ENCODE measurements at places on chromosomes 12 and 14.

GRCh38 chr14:68446243-68447040 is 346.4 kb downstream of the ZFP36L1 start:
- no peak for DNase-seq

DNA sequence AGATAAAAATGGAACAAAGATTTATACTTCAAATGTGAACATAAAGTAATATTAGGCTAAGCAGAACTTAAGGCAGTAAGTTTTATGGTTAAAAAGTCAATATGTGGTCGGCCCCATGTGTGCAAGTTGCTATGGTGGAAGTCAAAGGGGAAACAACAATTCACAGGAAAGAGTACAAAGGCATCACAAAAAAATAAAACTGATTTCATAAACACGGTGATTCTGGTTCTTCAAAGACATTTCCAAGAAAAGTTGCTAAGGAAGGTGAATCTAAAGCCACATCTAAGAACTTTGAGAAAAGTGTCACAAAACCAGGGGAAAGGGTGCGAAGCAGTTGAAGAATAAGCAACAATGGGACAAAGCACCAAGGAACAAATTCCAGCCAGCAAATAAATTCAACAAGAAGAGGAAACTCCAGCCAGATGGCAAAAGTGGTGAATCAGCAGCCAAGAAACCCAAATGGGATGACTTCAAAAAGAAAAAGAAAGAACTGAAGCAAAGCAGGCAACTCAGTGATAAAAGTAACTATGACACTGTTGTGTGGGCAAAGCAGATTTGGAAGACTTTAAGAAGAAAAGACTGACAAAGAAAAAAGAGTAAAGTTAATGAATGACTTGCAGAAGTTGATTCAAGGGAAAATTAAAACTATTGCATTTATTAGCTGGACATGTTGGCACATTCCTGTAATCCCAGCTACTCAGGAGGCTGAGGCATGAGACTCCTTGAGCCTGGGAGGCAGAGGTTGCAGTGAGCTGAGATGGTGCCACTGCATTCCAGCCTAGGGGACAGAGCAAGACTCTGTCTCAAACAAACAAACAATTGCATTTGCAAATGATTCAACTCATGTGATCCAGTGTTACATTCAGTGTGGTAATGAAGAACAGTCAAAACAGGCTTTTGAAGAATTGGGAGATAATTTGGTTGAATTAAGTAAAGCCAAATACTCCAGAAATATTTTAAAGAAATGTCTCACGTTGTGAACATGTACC is 19.5 kb downstream of the PTGDR start:
- no peak for DNase-seq

- peak; percentile 66 for DNase-seq
These were observed 34.1 kb upstream of the FAM181A start for GRCh38 chr14:93892923-93893558.

GRCh38 chr12:21983095-21983494 is 41.9 kb upstream of the ABCC9 start:
- DNase-seq = no peak

DNA sequence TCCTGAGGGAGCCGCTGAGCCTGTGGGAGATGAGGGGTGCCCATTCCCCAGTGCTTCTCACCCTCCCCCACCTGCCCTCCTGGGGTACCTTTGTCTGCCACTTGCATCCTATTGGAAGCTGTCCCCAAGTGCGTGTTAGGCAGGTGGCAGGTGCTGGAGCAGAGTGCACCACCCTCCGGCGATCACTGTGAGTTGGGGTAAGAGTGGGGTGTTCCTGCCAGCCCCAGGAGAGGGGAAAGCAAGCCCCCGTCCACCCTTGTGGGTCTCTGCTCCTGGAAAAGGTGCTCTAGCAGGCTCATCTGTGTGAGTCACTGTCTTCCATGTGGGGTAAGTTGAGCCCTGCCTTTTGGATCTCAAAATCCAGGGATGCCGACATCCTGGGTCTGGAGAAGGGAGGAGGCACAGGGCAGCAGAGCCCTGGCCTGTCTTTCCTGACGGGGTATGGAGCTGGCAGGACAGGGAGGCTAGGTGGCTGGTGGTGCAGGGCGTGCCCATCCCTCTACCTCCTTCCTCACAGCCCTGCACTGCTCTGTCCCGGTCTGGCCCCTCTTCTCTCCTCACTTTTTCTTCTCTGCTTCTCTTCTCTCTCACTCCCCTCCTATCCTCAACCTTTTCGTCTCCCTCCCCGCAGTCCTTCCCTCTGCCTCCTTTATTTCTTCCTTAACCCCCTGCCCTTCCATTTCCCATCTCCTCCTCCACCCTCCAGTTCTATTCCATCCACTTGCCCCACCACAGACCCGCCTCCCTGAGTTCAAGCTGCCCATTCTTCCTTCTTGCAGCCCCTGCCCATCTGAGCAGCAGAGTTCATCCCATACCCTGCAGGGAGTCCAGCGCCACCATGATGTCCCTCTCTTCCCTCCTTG is 20.1 kb upstream of the KRT7 start:
- DNase-seq = no peak

DNA sequence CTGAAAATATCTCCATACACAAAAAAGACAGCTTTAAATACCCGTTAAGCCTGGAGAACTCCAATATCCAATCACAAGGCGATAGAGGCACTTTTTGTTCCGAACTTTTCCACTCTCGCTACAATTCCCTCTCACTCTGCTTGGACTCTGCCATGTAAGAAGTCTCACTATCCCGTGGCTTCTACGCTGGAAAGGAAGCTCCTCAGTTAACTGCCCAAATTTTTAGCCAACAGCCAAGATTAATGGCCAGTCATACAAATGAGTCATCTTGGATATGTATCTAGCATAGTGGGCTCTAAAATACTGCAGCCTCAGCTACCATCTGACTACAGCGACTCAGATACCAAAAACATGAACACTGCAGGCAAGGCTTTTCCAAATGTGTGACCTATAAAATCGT is 45.5 kb upstream of the RERGL start:
- DNase-seq = no peak

GRCh38 chr12:124464062-124464461 is 103.3 kb downstream of the NCOR2 start:
- no peak for DNase-seq

Data from hematopoietic multipotent progenitor cell (in vitro differentiated cells).